Coronary artery (tissue), 2 donors: ENCODE measurements at places on chromosomes 11 and 22.

- no peak for DNase-seq
Measured at GRCh38 chr11:15127341-15127740, 12.6 kb downstream of the INSC start.

- DNase-seq, result no peak
Measured at GRCh38 chr11:30635401-30635989, 49.3 kb upstream of the MPPED2 start.

- no peak for DNase-seq
Measured at GRCh38 chr11:78000193-78000592, 5.7 kb upstream of the INTS4 start.

- DNase-seq, result no peak
Measured at GRCh38 chr11:91756829-91757480, 467.7 kb upstream of the FAT3 start.

DNA sequence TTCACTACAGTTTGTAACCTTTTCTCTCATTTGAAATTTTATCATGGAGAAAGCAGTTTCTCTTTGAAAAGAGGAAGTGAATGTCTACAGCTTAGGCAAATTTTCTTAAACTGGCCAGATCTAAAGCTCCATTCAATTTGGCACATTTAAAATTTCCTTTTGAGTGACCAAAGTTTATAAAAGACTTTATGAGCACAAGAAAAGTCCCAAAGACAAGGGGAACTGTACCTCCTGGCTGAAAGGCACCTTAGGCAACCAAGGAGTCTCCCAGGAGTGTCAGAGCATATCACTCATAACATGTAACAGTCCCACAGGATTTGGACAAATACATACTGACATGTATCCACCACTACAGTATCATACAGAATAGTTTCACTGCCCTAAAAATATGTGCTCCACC, 41.3 kb downstream of the NARS2 start:
- DNase-seq, result no peak

DNA sequence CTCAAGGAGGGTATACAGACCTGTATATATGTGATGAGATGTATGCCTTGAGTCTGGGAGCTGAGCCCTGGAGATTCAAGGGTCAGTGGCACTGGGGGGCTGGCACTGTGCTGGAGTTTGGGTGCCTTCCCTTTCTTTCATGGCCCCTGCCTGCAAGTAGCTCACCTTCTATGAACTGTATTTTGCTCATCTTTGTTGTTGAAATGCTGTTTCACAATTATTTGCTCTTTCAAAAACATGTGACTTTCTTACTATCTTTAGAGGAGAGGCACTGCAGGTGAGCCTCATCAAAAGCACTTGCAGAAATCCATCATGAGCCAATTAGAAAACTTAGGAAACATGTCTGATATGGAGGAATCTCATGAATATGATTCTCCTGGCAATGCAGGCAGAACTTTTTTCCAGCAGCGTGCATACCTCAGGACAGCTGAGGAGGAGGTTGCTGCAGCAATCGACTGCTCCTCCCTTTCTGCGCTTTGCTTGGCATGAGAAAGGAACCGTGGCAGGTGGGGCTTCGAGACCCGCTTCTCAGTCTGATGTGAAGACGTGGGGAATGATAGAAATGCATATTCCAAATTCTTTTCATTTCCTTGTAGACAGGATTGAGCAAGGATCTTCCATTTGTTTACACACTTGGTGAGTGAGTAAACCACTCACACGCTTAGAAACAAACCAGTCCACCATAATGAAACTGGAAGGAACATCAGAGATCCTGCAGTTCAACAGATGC, 178.4 kb upstream of the E2F8 start:
- DNase-seq, result no peak

DNA sequence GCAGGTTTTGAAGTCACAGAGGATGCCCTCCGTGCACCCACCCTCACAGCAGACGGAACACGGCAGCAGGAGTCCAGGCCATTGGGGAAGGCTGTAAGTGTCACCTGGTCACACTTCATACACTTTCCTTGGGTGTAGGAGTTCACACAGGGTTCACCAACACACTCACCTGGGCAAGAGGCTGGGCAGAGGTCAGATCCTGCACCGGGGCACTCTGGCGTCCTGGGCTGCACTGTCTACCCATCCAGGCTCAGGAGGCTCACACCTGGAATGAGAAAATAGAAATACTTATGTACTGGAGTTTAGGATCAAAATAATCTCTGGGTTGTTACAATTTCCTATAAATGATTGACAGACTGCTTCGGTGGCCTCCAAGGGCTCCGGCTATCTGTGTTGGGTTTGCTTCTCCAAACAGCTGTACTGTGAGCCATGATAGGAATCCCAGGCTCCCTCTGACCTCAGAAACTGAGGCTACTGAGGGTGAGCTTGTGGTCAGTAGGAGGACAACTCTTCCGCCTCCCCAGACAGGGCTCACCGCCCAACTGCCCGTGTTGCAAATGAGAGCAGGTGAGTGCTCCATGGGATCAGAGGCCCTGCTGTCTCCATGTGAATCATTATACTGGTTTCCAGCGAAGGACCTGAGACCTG, 20.1 kb upstream of the CARS1 start:
- no peak for DNase-seq

DNA sequence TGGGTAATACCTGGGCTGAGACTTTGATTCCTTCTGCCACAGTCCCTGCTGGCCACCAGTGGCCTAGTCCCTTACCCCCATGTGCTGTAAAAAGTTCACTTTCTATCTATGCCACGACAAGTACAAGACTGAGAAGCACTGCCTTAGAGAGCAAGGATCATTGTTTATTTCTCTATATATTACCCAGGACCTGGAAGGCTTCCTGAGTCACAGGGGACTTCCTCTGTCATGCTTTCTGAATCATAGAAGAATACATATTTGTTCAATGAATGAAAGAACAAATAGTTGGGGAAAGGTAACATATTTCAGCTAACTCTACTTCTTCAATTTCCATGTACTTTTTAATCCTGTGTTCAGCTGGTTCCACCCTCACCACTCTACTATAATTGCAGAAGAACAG, 5.5 kb upstream of the SYT9 start:
- no peak for DNase-seq

DNA sequence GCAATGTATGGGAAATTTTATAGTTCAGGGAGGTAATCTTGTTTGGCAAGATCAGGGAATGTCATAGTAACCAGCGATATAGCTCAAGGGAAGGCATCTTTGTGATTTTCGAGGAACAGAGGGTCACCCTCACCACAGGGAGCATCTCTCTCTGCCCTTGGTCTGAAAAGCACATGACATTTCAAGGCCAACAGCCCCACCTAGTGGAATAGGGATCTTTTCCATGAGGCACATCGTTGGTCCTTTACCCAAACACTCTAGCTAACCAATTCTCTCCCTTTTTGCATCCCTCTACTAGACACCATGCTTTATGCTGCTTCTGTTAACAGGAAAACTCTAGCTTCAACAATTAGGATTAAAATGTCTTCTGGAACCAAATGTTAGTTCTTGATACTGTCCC, 179.0 kb downstream of the GRM5 start:
- no peak for DNase-seq

DNA sequence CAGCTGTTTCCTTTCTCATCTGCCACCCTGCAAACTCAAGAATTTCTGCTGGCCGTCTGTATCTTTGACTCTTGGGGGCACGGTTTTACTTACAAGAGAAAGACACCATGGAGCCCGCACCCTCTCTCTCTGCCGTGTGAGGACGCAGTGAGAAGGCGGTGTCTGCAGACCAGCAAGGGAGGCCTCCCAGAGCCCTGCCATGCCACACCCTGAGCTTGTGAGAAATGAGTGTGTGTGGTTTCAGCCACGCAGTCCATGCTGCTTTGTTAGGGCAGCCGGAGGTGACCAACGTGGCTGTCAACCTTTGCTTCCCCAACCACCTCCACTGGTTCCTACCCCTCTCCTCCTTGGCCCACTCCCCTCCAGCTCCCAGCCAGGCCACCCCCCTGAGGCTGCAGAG, 70.1 kb upstream of the NUP50 start:
- DNase-seq, result no peak

GRCh38 chr11:12087075-12088004, 23.1 kb upstream of the MICAL2 start:
- no peak for DNase-seq

GRCh38 chr11:69403556-69404215, 77.8 kb upstream of the LINC01488 start:
- no peak for DNase-seq

- no peak for DNase-seq
Measured at GRCh38 chr11:33333816-33334215, 76.6 kb downstream of the HIPK3 start.

GRCh38 chr11:134486704-134487103, 74.7 kb upstream of the B3GAT1 start:
- no peak for DNase-seq

DNA sequence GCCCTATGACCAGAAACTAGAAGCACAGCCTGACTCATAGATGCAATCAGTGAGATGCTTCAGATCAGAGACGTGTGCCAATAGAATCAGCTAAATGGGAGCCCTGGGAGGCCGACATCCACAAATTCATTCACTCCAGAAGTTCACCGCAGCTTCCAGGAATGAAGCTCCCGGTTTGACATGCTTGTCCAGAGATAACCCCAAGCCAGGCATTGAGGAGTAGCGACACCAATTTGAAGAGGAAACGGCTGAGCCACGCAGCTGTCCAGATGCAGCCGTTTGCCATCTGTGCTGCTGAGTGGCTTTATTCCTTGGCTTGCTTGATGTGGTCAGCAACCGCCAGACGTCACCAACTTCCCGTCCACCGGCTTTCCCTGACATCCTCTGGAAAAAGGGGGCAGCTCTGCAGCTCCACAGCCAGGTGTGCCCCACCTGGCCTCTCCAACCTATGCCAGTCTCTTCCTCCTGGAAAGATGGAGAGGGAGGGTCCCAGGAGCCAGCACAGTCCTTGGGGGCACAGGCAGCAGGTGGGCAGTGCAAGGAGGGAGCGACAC, 123.9 kb upstream of the OPCML start:
- no peak for DNase-seq

- no peak for DNase-seq
Measured at GRCh38 chr11:11413776-11414175, 60.7 kb upstream of the CSNK2A3 start.

GRCh38 chr11:29282088-29282487, 734.7 kb downstream of the KCNA4 start:
- DNase-seq, result no peak

DNA sequence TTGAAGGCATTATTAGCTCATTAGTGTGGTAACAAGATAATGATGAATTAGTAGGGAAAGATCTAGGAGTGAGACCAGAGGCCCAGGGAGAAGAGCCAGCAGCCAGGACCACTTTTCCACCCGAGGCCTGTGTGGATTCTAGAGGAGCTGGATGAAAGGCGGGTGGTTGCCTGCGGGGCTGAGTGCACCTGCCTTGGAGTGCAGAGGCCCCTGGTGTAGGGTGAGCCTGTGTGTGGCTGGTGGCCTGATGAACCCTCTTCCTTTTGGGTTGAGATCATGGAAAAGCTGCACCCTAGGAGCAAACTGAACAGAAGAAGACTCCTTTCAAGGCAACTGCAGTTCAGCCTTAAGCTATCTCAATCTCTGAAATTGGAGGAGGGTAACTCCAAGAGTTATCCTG, 5.9 kb upstream of the TP53AIP1 start:
- no peak for DNase-seq

DNA sequence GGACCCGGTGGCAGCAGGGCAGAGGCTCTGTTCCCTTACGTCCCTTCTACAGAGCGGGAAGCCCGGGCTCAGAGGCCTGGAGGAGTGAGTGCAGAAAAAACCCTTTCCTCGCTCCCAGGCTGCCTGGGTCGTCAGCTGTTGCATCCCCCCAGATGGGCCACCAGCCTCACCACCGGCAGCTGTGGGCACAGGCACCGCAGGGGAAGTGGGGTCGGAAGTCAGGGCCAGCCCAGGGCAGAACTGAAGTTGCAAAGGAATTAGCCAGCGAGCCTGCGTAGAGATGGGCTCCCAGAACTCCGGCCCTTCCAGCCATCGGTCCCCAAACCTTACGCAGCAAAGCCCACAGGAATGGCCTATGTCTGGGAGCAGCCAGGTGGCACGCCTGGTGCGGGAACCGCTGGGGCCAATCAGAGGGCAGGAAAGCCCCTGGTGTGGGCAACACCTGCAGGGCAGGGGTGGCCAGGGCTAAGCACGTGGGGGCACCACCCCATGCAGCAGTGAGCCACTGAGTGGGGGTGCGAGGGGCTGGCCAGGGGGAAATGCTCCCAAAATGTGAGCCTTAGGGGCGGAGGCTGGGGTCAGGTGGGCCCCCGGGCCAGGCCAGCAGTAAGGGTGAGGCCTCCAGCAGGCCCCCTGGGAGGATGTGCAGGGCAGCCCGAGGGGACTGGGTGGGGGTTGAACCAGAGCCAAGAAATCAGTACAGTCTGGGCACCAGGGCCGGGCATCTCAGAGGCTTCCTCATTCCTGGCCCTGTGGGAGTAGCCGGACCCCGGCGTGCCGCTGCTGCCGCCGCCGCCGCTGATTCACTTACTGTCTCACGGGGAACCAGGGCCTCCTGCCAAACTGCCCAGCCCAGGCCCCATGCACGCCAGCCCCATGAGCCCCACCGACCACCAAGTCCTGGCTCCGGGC, 58.2 kb downstream of the WNT7B start:
- no peak for DNase-seq

GRCh38 chr22:40218152-40218551, 40.4 kb downstream of the TNRC6B start:
- DNase-seq, result peak; percentile 36

- DNase-seq, result no peak
Measured at GRCh38 chr11:1748636-1749394, 1.6 kb downstream of the IFITM10 start.

DNA sequence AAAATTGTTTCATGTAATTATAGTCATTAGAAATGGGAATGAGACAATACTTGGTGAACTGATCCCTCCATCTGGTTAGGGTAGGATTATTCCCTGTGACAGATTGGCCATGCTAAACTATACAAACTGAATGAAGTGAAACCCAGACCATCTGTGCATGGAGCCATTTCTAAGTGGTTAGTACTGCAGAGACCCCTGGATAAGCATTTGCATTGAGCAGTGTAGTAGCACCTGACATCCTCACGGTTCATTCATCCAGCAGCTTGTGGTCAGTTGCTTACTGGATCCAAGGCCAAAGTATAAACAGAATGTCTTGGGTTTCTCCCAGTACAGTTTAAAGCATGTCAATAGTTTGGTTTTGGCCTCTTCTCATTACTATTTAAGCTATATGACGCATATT, 93.8 kb upstream of the ARHGAP42 start:
- DNase-seq, result no peak

DNA sequence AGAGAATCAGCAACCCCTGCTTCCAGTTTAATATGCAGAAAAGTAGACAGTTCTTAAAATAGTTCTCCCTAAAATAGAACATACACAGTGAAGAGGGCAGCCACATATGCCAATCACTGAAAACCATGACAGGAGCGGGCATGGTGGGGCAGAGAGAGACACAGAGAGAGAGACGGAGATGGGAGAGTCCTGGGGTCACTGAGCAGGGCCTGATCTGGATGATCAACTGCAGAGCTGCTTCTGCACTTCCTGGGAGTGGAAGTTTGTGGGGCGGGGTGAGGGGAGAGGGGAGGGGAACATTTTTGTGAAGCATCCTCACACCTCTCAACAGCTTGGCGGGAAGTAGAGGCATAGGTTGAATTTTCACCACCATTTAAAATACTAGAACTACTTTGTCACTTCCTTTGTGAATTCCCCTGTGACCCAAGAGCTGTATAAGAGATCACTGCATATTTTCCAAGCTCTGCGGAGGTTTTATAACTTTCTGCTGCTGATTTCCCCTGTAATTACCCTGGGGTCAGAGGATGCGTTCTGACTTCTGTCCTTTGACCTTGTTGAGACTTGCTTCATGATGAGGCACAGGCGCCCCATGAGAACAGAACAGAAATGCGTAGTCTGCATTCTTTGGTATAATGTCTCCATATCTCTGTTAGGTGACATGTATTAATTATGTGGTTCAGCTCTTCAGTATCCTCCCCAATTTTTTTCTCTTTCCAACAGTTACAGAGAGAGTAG, 419.4 kb downstream of the BRD1 start:
- DNase-seq, result no peak
